Left ventricle myocardium inferior (tissue), 1 donor: ENCODE measurements at places on chromosomes 5 and 9.

- no peak overlapping the region for H3K4me3 ChIP-seq
- no peaks in the 10 kb centered on the region for H3K36me3 ChIP-seq
- no peaks in the 10 kb centered on the region for H3K27me3 ChIP-seq
- H3K4me1 ChIP-seq, result no peaks in the 10 kb centered on the region
- DNase-seq, result no peak
Measured at GRCh38 chr5:60277941-60278340, 384.4 kb upstream of the PDE4D start.

DNA sequence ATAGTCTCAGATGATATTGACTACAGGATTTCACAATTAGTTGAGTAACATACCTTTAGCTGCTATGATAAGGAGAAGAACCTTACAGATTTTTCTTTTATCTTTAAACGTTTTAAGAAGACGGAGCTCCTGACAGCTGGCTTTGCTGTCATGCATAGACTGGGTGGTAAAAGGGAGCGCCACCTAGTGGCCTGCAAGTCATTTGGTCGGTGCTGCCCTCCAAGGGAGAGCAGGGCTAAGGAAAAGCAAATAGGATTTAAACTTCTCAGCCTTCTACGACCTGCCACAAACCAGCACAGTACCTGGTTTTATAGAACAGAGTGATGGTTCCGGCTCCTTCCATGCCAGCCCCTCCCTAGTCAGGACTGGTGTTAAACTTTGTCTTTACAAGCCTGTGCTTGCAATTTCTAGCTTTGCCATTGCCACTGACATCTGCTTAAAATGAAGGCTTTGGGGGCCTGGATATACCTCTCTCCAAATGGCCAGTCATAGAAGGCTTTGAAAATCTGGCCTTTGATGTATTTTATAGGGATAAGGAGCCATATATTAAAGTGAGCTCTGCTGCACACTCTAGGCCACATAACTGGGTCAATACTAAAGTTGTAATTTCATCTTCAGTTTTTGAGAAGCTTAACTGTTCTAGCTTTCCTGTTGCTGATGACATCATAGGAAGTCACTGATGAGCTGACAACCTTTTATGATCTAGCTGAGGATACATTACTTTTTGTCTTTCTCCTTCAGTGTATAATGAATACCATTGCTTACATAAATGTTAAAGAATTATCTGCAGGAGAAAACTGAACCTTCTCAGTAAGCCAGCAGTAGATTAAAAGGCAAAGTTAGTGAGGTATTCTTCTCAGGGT lies 31.1 kb upstream of the ADAMTSL1 start:
- H3K36me3 ChIP-seq, result no peaks in the 10 kb centered on the region
- H3K4me1 ChIP-seq, result peaks cover 31% of the 10 kb centered on the region
- no peak overlapping the region for H3K4me3 ChIP-seq
- DNase-seq, result peak; percentile 72
- no peaks in the 10 kb centered on the region for H3K27me3 ChIP-seq

DNA sequence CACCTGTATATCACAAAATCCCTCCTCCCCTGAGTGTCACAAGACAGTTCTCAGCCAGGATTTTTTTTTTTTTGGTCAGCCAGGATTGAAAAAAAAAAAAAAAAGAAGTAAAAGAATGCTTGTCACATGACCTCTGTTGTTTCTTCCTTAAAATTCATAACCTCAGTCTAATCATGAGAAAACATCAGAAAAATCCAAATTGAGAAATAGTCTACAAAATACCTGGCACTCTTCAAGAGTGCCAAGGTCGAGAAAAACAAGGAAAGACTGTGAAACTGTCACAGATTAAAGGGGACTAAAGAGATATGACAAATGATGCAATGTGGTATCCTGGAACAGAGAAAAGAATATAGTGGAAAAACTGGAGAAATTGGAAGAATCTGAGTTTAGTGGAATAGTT lies 58.5 kb upstream of the SUB1 start:
- no peak overlapping the region for H3K4me3 ChIP-seq
- H3K4me1 ChIP-seq, result no peaks in the 10 kb centered on the region
- no peak overlapping the region for H3K27ac ChIP-seq
- H3K27me3 ChIP-seq, result peaks cover 5% of the 10 kb centered on the region
- DNase-seq, result no peak

DNA sequence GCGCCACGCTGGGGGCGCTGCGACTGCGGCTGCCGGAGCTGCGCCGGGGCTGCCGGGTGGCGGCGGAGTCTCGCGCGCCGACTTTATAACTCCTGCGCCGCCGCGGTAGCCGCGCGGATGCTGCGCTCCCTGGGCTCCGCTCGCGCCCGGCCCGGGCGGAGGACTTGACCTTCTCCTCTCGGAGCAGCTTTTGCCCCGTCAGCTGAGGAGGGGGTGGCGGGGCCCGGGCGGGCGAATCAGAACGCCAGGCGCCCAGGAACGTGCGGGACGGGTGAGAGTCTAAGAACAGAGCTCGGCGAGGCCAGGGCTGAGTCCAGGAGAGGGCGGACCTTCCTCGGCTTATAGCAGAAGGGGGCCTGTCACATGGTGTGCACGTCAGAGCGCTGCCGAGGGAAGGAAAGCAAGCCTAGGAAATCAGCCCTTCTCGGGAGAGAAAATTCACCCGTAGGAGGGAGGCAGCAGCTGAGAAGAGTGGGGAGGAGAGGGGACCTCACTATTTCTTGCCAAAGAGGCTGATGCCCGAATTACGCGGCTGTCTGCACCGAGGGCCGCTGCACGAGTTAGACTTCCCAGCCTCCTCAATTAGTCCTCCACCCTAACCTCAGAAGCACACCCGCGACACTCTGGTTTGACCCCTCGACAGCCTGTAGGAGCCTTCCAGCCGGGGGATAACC lies at the start of gene FOXD1:
FOXD1 (minus strand) TSS at position 315 of the 674 bp plus-strand sequence. CDS start 415 bp downstream, outside the sequence.
- H3K36me3 ChIP-seq, result no peaks in the 10 kb centered on the region
- DNase-seq, result peak; percentile 43
- H3K27ac ChIP-seq, result no peak within 1 kb of the TSS
- peak within 1 kb of the TSS; percentile 62 for H3K4me3 ChIP-seq

DNA sequence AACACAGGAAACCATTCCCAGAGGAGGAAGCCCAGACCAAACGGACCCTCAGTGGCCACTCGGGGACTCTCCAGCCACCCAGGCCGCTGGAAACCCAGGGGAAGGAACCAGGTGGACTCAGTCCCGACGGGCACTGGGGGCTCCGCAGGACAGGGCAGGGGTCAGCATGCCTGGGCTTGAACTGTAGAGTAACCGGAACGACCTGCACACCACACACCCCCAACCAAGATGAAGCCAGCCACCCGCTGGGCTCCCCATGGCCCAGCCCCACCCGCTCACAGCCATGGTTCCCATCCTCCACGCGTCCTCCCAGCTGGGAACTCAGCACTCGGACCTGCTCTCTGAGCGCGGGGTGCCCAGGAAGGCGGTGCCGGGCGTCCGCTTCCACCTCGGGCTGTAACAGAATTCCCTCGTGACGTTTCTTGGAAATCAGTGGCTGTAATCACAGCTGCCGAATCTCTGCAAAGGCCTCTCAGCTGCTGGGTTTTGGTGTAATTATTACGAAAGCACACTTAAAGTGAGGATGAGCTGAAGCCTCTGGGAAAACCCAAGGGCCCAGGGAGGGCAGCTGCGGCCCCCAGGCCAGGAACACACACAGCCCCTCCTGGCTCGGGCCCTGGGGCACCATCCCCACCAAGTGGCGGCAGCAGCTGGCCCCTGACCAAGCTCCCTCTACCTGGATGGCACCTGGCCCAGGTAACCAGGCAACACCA lies 13.8 kb downstream of the NACC2 start:
- H3K27ac ChIP-seq, result no peak overlapping the region
- peak; percentile 31 for DNase-seq
- no peak overlapping the region for H3K4me3 ChIP-seq
- H3K36me3 ChIP-seq, result peaks cover 7% of the 10 kb centered on the region

DNA sequence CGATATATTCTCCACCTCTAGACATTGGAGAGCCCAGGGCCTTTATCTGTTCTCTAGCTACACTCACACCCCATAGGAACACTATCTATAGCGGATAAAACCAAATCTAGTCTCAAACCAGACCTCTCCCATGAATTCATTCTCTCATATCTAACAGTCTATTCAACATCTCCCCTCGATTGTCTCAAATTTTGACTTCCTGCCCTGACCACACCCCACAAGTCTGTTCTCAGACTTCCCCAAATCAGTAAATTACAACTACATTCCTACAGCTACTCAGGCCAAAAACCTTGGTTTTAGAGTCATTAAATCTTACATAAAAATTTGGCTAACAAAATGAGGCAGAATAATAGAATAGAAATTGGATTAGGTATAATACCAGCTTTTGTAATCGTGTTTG lies 12.5 kb upstream of the SLC1A3 start:
- peaks cover 22% of the 10 kb centered on the region for H3K4me1 ChIP-seq
- H3K27me3 ChIP-seq, result no peaks in the 10 kb centered on the region
- H3K4me3 ChIP-seq, result no peak overlapping the region
- no peaks in the 10 kb centered on the region for H3K36me3 ChIP-seq

DNA sequence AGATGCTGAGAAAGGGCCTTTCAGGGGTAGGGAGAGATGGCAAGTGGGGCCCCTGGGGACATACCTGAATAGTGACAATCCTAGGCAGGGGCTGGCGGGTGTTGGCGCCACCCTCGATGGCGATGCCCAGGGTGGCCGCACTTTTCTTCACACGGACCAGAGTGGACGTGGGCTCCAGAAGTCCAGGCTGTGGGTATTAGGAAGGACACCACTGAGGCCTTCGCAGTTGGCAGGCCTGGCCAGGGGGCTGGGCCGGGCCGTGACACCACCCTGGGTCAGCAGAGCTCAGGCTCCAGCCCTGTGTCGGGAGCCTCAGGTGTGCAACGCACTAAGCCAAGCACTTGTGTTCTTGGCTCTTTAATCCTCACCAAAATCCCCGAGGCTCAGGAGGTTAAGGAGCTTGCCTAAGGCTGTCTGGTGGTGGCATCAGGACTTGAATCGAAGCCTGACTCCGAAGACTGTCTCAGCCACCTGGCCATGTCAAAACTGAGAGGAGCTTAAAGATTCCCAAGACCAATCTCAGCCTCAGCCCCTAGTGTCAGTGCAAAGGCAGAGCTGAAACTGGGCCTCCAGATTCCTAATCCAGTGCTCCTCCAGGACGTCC lies 15.5 kb upstream of the AKNA start:
- H3K27me3 ChIP-seq, result peaks cover 12% of the 10 kb centered on the region
- H3K4me1 ChIP-seq, result peaks cover 4% of the 10 kb centered on the region
- no peaks in the 10 kb centered on the region for H3K36me3 ChIP-seq
- H3K4me3 ChIP-seq, result no peak overlapping the region
